Cardiac septum (tissue), 1 donor: ENCODE measurements at places on chromosomes 5 and 9.

DNA sequence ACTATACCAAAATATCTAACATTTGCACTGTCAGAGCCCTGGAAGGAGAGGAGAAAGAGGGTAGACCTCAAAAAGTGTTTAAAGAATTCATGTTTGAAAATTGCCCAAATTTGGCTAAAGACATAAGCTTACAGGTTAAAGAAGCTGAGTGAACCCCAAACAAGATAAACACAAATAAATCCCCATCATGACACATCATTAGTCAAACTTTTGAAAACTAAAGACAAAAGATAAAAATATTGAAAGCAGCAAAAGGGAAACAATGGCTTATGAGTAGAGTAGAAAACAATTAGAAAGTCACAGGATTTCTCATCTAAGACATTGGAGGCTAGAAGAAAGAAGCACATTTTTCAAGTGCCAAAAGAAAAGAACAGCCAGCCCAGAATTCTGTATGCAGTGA is 6.1 kb upstream of the UBLCP1 start:
- no peak for DNase-seq

GRCh38 chr9:6965566-6965965 is 207.8 kb downstream of the KDM4C start:
- DNase-seq = no peak

DNA sequence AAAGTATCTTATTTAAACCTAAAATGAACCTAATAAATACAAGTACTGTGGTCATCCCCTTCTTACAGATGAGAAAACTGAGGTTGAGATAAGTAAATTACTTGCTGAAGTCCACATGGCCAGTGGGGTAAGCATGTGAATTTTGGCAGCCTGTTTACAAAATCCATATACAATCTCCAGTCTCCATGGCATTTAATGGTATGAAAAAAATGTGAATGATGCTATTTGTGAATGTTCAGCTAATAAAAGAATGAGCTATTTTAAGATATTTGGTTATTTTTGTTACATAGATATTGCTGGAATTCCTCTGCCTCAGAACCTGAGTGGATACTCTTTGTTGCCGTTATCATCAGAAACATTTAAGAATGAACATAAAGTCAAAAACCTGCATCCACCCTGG is 19.3 kb upstream of the GPR150 start:
- no peak for DNase-seq

GRCh38 chr5:173866243-173866857 is 21.8 kb upstream of the CPEB4 start:
- DNase-seq = peak; percentile 80

- no peak for DNase-seq
Observed at GRCh38 chr5:55392669-55393068, 84.9 kb downstream of the MTREX start.

- DNase-seq = no peak
Observed at GRCh38 chr5:169302491-169303118, 1.7 kb upstream of the SLIT3 start.

DNA sequence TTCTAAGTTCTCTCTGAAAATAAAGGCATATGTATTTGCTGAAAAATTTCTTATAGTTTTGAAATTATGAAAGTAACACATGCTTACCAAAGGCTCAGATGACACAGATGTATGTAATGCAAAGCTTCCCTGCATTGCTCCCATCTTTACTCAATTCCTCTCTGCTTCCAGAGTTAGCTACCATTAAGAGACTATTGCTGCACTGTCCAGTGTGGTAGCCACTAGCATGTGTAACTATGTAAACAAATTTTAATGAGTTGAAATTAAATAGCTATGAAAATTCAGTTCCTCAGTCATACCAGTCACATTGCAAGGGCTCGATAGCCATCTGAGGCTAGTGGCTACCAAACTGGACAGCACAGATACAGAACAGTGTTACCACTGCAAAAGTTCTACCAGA is 17.9 kb downstream of the FRMD3 start:
- no peak for DNase-seq

DNA sequence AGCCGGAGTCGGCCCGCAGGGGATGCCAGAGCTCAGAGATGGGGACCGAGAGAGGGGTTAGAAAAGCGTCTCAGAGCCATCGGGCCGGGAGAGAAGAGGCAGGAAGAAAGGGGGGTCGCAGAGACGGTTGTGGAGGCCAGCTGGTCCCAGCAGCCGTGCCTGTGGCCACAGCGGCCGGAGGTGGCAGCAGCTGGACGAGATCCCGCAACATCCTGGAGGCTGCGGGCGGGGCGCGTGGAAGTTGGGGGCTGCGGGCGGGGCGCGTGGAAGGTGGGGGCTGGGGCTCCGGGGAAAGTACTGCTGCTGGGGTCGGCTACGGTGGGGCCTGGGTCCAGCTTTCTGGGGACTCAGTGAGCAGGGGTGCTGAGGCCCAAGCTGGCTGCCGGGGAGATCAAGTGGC is 34.4 kb upstream of the EGFL7 start:
- DNase-seq = no peak
